ENCODE measurements at places on chromosomes 16 and 17. TPM values are rescaled to one million over a fixed set of nuclear protein-coding genes. Genes with fewer than 3 reads are reported as not detected.

The TP53TG3F gene
- total RNA-seq = not detected

GRCh38 chr17:80883831-80884735 is 107.6 kb upstream of the CHMP6 start:
- H3K4me3 ChIP-seq = no peak overlapping the region
- peaks cover 50% of the 10 kb centered on the region for H3K36me3 ChIP-seq
- peaks cover 17% of the 10 kb centered on the region for H3K4me1 ChIP-seq
- H3K27me3 ChIP-seq = no peaks in the 10 kb centered on the region
- no peak overlapping the region for H3K27ac ChIP-seq
- DNase-seq = no peak

DNA sequence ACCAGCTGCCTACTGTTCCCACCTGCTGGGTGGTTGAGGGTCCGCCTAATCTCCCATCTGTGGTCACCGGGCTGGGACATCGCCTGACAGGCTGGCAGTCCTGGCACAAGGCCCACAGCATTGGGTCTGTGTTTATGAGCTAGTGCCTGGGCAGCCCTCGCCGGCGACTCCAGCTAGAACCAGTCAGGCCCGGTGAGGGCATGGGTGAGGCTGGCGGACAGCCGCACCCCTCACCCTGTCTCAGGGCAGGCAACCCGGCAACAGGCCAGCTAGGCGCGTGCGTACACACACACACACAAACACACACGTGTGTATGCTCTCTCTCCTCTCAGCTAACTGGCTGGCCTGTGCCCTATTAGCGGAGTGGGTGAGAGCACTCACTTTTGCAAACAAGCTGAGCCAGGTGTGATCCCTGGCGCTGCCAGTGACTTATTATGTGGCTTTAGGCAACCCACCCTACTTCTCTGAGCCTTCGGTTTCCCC is 10.4 kb downstream of the HSD11B2 start:
- H3K4me1 ChIP-seq = peaks cover 3% of the 10 kb centered on the region
- peaks cover 6% of the 10 kb centered on the region for H3K36me3 ChIP-seq
- H3K27me3 ChIP-seq = no peaks in the 10 kb centered on the region
- no peak overlapping the region for H3K27ac ChIP-seq
- no peak for DNase-seq

DNA sequence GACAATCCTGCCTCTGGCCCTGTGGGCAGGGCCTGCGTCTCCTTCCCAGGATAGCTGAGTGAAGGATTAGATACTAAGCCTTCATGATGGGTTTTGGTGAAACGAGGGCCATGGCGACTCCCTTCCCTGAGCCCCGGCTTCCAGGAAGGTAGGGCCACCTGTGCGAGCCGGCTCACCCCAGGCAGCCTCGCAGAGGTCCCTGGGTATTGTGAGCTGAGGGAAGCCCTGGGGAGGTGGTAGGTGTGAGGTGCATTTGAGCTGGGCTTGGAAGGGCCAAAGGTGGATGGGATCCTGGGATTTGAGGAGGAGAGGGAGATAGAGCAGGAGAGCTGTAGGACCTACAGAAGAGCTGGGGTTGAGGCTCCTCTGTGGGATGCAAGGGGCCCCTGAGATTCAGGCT is 6.5 kb upstream of the P2RX1 start:
- no peaks in the 10 kb centered on the region for H3K4me1 ChIP-seq
- no peaks in the 10 kb centered on the region for H3K27me3 ChIP-seq
- no peak overlapping the region for H3K4me3 ChIP-seq
- no peak overlapping the region for H3K27ac ChIP-seq

The TBX2 gene
- total RNA-seq = not detected
